ENCODE measurements at places on chromosomes 4 and X.

GRCh38 chr4:138255917-138256597 lies 13.9 kb upstream of the SLC7A11 start:
- DNase-seq, result no peak

- no peak for DNase-seq
Observed at GRCh38 chrX:103789004-103789403, 12.4 kb downstream of the PLP1 start.

- no peak for DNase-seq
Observed at GRCh38 chr4:14719053-14719452, 283.2 kb upstream of the CPEB2 start.

DNA sequence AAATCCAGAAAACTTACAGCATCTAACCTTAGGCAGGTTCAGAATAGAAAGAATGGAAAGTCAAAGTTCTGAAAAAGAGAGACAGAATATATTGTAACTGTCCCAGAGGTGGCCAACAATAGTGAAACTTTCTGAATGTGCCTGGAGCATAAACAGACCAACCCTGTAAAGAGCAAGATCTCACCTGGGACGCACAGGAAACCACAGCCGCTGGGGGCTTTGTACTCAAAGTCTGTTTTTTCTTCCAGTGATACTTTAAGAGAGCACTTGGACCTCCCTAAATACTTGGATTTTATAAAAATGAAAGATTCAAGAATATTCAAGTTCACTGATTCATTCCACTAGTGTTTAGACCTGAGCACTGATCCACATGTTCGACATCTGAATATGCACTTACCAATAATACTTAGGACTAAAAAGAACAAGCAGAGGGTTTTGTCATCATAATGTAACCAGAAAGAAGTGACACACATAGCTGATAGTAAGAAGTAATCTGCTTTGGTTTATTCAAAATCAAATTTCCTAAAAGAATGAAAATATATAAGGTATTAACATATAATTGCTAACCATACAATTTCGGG lies 35.3 kb downstream of the ARAP2 start:
- DNase-seq, result peak; percentile 62

- DNase-seq, result no peak
Observed at GRCh38 chr4:112119353-112119783, 25.9 kb upstream of the FAM241A start.

GRCh38 chrX:137366018-137366633 lies 199.8 kb upstream of the ZIC3 start:
- DNase-seq, result no peak
